ENCODE measurements at places on chromosomes 2 and 18.

GRCh38 chr2:196284144-196284844, 112.9 kb upstream of the STK17B start:
- DNase-seq: no peak

GRCh38 chr2:157856187-157856515, 20.0 kb downstream of the ACVR1 start:
- DNase-seq: no peak

GRCh38 chr2:168210895-168211570, 36.4 kb downstream of the STK39 start:
- DNase-seq: no peak

DNA sequence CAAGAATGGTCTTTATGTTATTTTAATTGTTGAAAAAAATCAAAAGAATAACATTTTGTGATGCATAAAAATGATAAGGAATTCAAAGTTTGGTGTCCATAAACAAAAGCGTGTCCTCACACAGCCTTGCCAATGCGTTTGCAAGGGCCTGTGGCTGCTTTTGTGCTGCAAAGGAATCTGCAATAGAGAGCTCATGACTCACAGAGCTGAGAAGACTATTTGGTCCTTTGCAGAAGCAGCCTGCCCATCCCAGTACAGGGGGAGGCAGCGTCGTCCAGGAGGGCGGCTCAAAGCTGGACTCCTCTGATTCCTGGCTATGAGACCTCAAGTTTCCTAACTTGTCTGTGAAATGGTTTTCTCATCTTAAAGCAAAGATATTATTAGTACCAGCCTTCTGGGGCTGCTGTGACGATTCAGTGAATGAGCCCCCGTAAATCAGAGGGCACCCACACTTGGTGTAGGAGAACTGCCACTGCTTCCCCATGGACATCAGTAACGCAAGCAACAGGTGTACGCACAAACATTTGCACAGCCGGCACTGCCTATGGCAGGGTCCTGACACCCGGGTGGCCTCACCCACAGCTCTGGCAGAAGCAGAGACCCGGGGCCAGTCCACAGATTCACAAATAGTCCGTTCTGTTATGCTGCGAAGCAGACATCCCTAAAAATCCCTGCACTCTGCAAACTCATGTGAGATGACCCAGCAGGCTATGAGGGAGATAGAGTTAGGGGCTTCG, 70.6 kb upstream of the ASAP2 start:
- no peak for DNase-seq

DNA sequence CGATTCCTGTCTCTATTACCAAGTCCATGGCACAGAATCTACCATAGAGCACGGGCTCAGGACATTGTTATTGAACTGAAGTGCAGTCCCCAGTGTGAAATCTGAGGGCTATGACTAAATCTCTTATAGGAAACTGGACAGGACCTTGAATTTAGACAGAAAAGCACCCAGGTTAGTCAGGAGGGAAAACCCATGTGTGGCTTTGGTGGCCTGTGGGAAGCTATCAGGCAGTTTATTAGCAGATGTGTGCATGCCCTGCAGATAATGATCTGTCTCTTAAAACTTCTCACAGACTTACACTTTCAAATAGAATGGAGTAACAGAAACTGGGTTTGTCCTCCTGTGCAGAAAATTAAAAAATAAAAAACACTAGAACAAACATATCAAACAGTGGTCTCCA, 610.0 kb upstream of the RAB6C start:
- peak; percentile 34 for DNase-seq

DNA sequence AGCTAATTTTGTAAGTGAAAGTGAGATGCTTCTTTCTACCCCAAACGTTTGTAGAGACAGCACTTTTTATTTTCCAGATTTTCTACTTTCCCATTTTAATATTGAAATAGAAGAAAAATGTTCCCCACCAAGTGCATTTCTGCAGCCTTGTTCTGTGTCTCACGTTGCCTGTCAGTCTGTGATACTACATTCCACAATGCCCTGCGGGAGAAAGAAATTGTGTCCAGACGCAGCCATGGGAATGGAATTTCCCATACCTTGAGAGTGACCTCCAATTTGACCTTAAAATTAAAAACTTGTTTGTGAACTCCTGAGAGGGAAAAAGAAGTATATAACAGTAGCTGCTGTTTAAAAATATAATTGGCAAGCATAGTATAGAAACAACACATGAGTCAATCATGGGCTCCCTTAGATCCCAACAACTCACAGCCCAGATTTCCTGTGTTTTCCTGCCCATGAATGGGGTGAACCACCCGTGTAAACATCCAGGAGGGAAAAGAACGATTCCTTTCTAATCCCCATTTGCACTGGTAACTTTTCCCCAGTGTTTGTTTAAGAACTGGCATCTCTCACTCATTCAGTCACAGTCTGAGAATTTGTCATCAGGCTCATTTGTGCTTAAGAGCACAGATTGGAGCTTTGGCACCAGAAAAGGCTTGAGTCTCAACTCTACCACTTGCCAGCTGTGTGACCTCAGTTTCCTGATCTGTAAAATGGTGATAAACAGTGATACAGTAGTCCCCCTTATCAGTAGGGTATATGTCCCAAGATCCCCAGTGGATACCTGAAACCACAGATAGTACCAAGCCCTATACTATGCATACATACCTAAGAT, 166.1 kb upstream of the ZNF521 start:
- no peak for DNase-seq

GRCh38 chr2:13091455-13091854, 374.7 kb downstream of the TRIB2 start:
- DNase-seq: no peak

DNA sequence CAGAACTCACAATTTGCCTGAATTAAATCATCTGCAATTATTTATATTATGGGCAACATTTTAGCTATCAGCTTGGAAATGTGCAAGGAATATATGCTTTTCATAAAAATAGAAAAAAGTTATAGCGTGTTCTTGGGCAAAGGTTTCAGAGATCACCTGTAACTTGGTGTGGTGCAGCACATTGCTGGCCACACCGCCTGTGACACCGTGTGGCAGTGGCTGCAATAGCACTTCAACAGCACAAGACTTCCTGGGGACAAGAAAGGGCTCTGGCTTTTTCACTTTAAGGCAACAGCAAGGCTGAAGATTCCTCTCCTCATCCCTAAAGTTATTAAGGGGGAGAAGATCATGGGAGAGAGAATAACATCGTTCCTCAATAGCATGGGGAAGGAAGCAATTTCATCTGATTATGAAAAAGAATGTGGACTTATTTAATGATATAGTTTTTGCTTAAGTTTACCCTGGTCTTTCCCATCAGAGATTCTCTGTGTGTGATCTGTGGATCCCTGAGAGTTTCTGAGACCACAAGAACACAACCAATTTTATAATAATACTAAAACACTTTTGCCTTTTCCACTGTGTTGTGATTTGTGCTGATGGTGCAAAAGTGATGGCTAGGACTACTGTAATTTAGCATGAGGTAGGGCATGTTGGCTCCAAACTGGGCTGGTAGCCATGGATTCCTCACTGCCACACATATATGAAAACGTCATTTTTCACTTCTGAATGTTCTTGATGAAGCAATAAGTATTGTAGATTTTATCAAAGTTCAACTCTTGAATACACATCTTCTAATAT, 15.0 kb upstream of the SERPINB3 start:
- DNase-seq: no peak

DNA sequence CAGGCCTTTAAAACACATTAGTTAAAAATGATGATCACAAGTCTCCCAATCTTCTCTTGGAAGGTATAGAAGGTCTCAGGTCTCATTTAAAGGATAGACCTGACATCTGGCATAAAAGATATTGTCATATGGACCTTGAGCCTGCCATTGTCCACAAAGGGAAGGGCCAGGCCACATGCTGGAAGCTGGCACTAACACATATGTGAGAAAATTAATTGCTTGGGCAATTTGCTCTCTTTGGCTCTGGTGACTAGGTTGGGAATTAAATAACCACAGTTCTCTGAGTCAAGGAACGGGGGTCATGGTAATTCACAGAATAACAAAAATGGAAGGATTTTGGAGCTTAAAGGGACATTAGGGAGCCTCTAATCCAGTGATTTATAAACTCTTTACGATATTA, 727.3 kb downstream of the BCL11A start:
- DNase-seq: no peak

- no peak for DNase-seq
Observed at GRCh38 chr2:67268797-67269196, 128.3 kb upstream of the ETAA1 start.

GRCh38 chr2:9919512-9919911, 32.0 kb upstream of the GRHL1 start:
- DNase-seq: no peak

DNA sequence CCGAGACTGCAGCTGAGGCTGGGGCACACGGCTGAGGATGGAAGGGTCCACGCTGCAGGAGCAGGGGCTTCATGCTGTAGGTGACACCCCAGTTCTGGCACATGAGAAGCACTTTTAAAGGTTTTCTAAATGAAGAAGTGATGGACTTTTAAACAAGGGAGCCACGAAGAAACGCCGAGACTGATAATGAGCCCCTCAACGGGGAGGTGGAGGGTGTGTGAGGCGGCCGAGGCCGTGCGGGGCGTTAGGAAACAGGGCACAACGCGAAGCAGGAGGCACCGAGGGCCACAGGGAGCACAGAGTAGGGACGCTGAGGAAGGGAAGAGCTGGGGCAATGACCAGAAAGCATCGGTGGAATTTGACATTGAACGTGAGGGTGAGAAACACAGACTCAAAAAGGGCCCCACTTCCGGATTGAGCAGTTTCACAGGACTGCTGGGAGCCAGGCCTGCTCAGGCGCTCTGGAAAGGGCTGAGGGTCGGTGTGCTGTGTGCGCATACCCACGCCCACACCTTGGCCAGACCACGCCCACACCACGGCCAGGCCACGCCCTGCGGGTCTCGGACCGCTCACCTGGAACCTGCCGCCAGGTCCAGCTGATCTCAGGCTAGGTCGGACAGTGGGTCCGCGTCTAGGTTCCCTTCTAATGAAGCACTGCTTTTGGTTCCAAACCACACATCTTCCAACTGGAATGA, 115.7 kb downstream of the GYPC start:
- DNase-seq: no peak

GRCh38 chr2:78383576-78383975, 641.9 kb upstream of the REG3G start:
- no peak for DNase-seq

DNA sequence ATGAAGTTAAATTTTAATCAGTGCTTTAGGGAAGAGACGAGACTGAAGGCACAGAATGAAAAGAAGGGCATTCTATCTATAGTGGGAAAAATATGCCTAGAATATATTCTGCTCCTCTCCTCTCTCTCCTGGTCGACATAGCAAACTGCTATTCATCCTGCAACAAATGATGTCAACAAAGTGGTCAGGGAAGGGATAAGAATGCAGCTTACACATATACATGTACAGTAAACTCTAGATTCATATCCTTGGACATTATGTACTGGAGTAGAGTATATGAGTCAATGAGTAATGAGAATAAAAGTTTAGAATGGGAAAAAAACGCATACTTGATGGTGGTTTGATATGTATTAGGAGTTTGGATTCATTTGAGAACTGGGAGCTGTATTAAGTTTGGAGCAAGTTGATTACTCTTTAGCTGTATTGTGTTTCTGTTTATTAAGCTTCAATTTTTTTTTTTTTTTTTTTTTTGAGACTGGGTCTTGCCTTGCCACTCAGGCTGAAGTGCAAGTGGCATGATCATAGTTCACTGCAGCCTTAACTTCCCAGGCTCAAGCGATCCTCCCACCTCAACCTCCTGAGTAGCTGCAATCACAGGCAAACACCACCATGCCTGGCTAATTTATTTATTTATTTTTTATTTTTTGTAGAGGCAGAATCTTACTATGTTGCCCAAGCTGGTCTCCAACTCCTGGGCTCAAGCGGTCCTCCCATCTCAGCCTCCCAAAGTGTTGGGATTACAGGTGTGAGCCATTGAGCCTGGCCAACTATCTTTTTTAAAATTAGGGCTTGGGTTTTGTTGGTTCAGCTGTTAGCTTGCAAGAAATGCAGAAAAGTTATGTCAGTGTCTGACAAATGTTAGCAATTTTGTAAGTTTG, 53.8 kb downstream of the STAT1 start:
- no peak for DNase-seq

GRCh38 chr18:47790036-47790435, 140.4 kb downstream of the SMAD2 start:
- no peak for DNase-seq

GRCh38 chr2:202114291-202114690, 41.2 kb downstream of the KIAA2012 start:
- DNase-seq: no peak

DNA sequence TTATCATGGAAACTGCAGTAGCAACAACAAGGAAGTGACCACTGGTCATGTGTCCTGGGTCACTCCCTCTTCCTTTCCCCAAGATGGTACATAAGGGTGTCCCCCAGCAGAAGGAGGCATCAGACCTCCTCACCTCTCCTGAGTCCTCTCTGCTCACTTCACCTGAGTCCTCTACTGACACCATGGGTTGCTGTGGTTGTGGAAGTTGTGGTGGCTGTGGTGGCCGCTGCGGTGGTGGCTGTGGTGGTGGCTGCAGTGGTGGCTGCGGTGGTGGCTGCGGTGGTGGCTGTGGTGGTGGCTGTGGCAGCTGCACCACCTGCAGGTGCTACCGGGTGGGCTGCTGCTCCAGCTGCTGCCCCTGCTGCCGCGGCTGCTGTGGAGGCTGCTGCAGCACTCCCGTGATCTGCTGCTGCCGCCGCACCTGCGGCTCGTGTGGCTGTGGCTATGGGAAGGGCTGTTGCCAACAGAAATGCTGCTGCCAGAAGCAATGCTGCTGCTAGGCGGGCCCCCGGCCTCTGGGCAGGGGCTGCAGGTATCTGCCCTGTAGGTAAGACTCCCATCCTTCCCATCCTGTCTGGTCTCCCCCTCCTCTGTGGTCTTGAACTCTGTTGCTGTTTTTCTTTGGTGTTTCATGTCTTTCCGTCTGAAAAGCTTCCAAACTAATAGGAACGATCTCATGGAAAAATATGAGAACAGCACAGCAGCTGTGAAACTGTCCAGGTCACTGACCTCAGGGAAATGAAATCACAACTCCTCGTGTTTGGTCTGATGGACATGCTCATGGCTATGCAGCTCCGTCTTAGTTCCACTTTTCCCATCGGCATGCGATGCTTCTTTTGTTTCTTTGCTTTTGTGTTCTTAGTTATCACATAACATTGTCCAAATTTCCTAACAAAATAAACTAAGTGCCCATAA, at the start of gene SCYGR4:
Gene SCYGR4, plus strand, starts transcription at position 183 of the 915 bp plus-strand sequence. Its CDS starts 0 bp downstream, at position 183.
- DNase-seq: no peak

DNA sequence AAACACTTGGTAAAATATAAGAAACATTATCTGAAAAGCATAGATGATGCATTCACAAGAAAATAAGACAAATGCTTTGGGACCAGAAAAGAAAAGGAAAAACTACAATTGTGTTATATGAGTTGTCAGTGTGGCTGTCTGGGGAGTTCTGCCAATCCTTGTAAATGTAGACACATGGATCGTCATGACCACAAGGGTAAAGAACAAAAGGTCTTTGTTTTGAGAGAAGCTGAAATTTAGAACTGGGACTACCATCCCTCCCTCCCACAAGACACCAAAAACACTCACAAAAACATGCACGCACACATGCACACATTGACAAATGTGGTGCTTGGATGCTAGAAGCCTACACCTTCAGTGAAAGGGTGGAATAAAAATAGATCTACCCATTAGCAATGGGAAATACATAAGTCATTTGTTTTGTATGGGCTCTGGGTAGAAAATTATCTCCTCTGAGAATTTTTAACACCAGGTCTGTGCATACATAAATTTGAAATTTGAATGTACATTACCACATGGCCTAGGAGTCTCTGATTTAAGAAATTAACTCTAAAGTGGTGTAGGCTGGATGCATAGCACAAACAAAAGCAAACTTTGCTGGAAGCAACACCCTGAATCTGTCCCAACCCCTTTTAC, 266.2 kb upstream of the SLC39A10 start:
- no peak for DNase-seq

GRCh38 chr2:171520471-171520870, 1.8 kb upstream of the CYBRD1 start:
- no peak for DNase-seq

- DNase-seq: no peak
Observed at GRCh38 chr2:215659650-215660049, 223.8 kb upstream of the FN1 start.
